ENCODE measurements at places on chromosomes 11 and 22. TPM values are rescaled to one million over a fixed set of nuclear protein-coding genes. Genes with fewer than 3 reads are reported as not detected.

DNA sequence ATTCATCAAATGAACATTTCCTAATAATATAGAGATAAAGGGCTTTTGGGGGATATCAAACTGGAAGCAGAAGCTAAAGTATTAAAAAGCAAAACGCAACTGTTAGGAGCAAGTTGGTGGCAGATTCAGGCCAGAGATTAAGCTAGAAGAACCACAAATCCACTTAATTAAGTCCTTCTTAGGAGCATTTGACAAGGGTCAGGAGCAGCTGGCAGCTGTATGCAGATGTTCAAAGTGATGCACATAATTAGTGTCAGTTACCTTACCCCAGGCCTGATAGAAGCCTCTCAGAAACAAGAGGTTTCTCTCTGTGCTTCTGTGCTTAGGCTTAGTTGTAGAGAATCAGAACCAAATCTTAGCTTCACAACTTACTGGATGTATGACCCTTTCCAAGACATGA lies 546.5 kb upstream of the ANO5 start:
- no peak for DNase-seq

The PRODH gene
- total RNA-seq = 0.98 TPM

GRCh38 chr11:126507646-126508045 lies 152.2 kb downstream of the ST3GAL4 start:
- no peak for DNase-seq

DNA sequence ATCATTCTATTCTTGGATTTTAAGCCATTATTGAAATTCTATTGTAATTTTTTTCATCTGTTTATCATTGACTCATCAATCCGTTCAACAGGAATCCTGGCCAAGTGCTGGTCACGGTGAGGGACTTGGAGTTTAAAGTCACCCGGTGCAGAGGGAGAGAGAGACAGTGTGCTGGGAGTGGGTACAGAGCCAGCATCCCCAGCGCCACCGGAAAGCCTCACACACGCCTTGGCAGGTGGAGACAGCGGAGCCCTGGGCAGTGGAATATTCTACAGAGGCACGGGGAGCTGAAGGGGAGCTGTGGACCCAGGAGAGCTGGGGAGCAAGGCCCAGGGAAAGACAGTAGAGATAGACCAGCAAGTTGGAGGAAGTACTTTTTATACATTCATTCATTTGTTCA lies 787.6 kb downstream of the BRD1 start:
- no peak for DNase-seq

GRCh38 chr22:31098632-31099110 lies 8.7 kb downstream of the SELENOM start:
- DNase-seq = no peak

The YWHAH gene
- total RNA-seq = 141 TPM

- DNase-seq = no peak
Observed at GRCh38 chr22:23709107-23709506, 18.3 kb downstream of the RGL4 start.

The ZNF280B gene
- total RNA-seq = 2.8 TPM

GRCh38 chr22:40348025-40348658 lies 1.8 kb downstream of the ADSL start:
- peak; percentile 89 for DNase-seq

The UVRAG gene
- 19.2 TPM for total RNA-seq

DNA sequence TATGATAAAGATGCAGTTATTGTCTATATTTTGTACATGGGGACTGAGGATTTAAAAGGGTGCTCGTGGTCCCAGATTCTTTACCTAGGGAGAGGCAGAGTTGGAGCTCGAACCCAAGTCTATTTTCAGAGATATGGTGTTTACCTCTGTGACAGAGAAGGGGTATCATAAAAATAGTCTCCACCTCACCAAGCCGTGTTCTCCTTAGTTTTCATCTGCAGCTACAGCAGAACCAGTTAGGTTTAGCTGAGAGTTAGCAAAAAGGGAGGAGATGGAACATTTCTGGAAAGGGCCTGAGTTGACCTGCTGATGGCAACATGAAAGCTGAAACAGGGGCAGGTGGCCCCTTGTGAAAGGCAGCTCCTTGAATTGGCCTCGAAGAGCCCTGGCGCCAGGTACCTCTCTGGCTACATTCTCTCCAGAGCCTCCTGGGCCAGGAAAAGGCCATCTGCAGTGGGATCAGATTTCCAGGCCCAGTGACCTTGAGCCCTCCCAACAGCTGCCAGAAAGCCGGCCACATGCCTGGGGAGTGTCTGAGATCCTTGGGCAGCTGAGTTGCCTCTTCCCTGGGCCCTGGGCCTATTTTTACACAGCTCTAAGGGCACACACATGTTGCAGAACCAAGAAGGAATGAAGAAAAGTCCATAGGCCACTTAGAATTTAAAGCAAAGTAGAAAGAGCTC lies 136.6 kb downstream of the NAV2 start:
- DNase-seq = no peak

- no peak for DNase-seq
Observed at GRCh38 chr11:67408437-67409200, 4.7 kb downstream of the TBC1D10C start.

DNA sequence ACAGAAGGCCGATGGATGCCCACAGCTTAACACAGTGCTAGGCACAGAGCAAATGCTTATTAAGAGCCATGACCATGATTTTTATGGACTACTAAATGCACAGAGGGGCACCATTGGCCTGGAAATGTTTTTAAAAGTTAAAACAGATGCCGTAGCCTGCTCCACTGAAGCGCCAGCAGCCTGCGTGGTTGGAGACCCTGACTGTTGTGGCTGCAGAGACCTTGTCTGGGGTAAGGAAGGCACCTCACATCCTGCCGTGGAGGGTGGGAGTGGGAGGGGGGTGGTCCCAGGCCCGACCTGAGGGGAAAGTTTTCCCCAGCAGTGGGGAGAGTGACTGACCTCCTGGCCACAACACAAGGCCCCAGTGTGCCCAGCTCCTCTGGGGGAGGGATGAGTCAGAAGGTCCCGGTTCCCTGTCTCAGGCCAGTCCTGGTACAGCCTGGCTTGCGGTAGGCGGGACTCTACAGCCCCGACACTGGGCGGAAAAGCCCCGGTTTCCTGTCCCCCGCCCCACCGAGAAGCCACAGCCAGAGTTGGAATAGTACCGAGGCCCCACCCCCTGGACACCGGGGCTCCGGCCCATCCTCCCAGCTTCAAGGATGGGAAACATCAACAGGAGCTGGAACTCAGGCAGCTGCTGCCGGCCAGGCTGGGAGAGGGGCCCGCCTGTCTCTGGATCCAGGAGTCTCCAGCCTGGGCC lies 7.0 kb downstream of the CHST1 start:
- DNase-seq = no peak

- DNase-seq = no peak
Observed at GRCh38 chr11:75265851-75266531, 25.4 kb downstream of the TPBGL start.

The PRRG4 gene
- 0.85 TPM for total RNA-seq

- DNase-seq = no peak
Observed at GRCh38 chr11:77668760-77669159, 31.2 kb upstream of the CLNS1A start.

GRCh38 chr11:18566406-18566805 lies 22.1 kb downstream of the UEVLD start:
- no peak for DNase-seq

DNA sequence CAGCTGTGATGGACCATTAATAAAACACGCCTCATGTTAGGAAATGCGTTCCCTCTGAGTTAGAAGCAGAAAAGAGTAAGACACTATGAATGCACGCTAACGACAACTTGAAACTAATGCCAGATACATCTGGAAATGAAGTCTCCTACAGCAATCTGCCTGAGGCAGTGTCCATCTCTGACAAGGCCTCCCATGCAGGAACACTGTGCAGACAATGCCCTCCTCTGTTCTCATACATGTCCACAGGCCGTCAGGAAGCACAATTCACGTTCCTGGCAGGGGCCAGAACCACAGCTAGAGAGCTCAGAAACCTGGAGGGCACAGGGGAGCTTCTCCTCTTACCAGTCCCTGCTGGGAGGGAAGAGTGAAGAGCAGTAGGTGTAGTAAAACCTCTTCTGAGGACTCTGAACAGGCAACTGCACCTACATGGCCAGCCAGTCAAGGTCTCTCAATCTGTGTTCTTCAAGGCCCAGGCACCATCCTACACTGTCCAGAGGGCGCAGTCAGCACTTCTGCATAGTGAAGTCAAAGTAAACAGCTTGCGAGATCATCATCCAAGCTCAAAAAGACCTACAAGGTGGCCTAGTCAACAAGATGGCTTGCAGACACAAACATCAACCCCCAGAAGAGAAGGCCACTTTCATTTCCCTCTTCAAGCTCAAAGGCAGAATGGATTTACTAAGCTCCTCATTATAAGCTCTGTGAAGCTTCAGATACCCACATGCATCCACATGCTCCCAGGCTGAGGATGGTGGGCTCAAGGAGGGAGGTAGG lies 41.5 kb upstream of the CYP2D6 start:
- no peak for DNase-seq

DNA sequence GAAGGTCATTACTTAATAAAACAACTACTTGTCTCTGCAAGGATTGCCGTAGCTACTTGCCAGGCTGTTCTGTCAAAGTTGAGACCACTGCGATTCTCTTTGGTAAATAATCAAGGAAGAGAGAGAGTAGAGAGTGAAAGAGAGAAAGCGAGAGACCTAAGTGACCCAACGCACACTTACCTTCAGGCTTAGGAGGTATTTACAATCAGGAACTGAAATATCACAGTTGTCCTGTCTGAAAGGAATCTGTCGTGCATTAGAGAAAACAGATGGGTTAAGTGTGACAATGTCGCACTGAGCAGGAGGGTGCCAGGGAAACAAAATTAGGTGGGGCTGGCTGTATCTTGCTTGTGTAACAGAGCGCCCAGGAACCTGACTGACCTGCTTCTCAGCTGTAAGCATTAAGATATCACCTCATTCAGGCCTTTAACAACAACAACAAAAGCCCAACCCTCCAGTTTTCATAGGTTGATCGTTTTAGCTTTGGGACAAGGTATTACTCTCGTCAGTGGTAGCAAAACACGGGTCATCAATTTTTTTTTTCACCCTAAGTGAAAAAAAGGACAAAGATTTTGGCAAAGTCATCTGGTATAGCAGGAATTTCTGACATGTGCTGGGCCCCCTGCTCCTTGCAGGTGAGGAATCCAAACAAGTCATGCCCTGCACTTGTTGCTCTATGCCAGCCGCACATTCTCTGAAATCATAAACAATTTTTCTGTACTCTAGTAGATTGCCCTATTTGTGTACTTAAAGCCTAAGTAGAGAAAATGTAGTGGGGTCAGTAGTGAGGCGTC lies at the start of gene MUC15:
Gene MUC15 (minus strand): TSS at position 403 of the 794 bp plus-strand sequence. CDS start 5,169 bp downstream, outside the sequence.
- no peak for DNase-seq

Data from activated CD4-positive, alpha-beta T cell treated with anti-CD3 and anti-CD28 coated beads, Interleukin-2, amount 10 ng/mL, durations not matched to agents 24 days and 14 days (primary cell).